Aortic smooth muscle cell (primary cell): ENCODE measurements at places on chromosomes 6 and 20. TPM values are rescaled to one million over a fixed set of nuclear protein-coding genes. Genes with fewer than 3 reads are reported as not detected.

TBC1D7 gene
- 17.6 and 21.1 TPM in 2 replicates for total RNA-seq

FOXQ1 gene
- 0.06 TPM in 1 of 2 replicates, not detected in the other for total RNA-seq

CST3 gene
- total RNA-seq = 173 and 310 TPM in 2 replicates

CFAP61 gene
- 0.12 and 0.13 TPM in 2 replicates for total RNA-seq

CCM2L gene
- total RNA-seq = 0.37 and 0.53 TPM in 2 replicates

ADGRG6 gene
- under 0.01 and 0.12 TPM in 2 replicates for total RNA-seq

SEMG1 gene
- total RNA-seq = not detected in 2 replicates

SSTR4 gene
- 0.13 TPM in 1 of 2 replicates, not detected in the other for total RNA-seq

GINS1 gene
- 4.0 and 8.1 TPM in 2 replicates for total RNA-seq

NT5E gene
- 509 and 869 TPM in 2 replicates for total RNA-seq

FABP7 gene
- not detected in 2 replicates for total RNA-seq

SMLR1 gene
- total RNA-seq = not detected in 2 replicates

CTCFL gene
- not detected in 2 replicates for total RNA-seq

POM121L2 gene
- not detected in 2 replicates for total RNA-seq

SPEF1 gene
- total RNA-seq = 0.12 and 0.13 TPM in 2 replicates

TOMM6 gene
- total RNA-seq = 48.1 and 66.3 TPM in 2 replicates

SRPK1 gene
- total RNA-seq = 43.8 and 46.1 TPM in 2 replicates

WFDC2 gene
- not detected in 2 replicates for total RNA-seq

MAFB gene
- 0.99 and 2.4 TPM in 2 replicates for total RNA-seq

FKBP1C gene
- total RNA-seq = 0.79 and 1.1 TPM in 2 replicates
